ENCODE measurements at places on chromosomes 16 and 17. TPM values are rescaled to one million over a fixed set of nuclear protein-coding genes. Genes with fewer than 3 reads are reported as not detected.
A peak's percentile ranks its signal among the peaks of the same experiment; 100 is the strongest.

- H3K27me3 ChIP-seq = no peaks in the 10 kb centered on the region
- no peaks in the 10 kb centered on the region for H3K36me3 ChIP-seq
- no peak for DNase-seq
- H3K4me1 ChIP-seq = no peaks in the 10 kb centered on the region
These were observed 362.5 kb downstream of the SEC14L1 start for GRCh38 chr17:77503293-77503655.

GRCh38 chr16:56781528-56781961 lies 51.6 kb downstream of the NUP93 start:
- H3K36me3 ChIP-seq = no peaks in the 10 kb centered on the region
- no peak for DNase-seq
- no peaks in the 10 kb centered on the region for H3K27me3 ChIP-seq
- H3K4me1 ChIP-seq = no peaks in the 10 kb centered on the region

DNA sequence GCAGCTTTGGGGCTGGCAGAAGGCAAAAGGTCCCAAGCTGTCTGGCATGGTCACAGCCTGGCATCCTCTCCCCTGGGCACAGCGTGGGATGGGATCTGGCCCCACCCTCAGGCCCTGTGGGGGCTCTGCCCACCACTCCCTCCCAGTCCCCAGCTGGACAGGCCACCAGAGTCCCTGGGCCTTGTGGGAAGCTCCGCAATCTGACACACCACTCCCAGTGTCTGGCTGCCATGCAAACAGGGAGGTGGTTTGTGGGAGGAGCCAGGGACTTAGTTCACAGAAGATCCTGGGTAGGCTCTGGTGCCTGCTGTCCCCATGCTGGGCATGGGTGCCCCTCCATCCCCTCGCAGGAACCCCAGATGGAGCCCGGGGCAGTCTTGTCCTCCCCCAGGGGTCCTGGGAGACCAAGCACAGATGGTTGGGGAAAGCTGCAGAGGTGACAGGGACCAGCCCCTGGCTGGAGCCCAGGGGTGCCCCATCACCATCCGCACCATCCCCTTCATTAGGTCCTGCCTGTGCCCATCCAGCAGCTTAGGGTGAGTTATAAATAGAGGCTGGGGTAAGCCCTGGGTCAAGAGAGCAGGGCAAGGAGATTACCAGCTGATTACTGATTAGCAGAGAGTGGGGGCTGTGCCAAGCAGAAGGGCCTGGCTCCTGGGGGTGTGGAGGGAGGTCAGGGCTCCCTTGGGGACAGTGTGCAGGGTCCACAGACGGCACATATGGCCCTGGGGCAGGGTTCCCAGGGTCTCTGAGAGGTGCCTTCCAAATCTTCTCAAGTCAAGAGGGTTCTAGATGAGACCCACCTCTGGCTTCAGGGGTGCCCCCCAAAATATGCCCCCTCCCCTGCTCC lies 6.2 kb downstream of the FSCN2 start:
- no peaks in the 10 kb centered on the region for H3K27me3 ChIP-seq
- H3K27ac ChIP-seq = no peak overlapping the region
- peaks cover 17% of the 10 kb centered on the region for H3K36me3 ChIP-seq
- no peak for DNase-seq
- H3K4me3 ChIP-seq = no peak overlapping the region

GRCh38 chr17:38357486-38358123 lies 6.0 kb downstream of the SOCS7 start:
- no peaks in the 10 kb centered on the region for H3K36me3 ChIP-seq
- H3K27me3 ChIP-seq = no peaks in the 10 kb centered on the region
- peaks cover 10% of the 10 kb centered on the region for H3K4me1 ChIP-seq

GRCh38 chr16:75794426-75794825 lies 68.1 kb upstream of the CPHXL start:
- no peak overlapping the region for H3K27ac ChIP-seq
- H3K4me3 ChIP-seq = no peak overlapping the region
- no peaks in the 10 kb centered on the region for H3K4me1 ChIP-seq
- no peak for DNase-seq
- no peaks in the 10 kb centered on the region for H3K36me3 ChIP-seq

Gene ODAD4
- not detected for total RNA-seq

- no peaks in the 10 kb centered on the region for H3K27me3 ChIP-seq
- no peak for DNase-seq
- no peaks in the 10 kb centered on the region for H3K4me1 ChIP-seq
- H3K4me3 ChIP-seq = no peak overlapping the region
These were observed 37.7 kb downstream of the TNFRSF13B start for GRCh38 chr17:16934133-16934795.

Gene IGF2BP1
- total RNA-seq = not detected

Gene TMIGD1
- total RNA-seq = not detected

DNA sequence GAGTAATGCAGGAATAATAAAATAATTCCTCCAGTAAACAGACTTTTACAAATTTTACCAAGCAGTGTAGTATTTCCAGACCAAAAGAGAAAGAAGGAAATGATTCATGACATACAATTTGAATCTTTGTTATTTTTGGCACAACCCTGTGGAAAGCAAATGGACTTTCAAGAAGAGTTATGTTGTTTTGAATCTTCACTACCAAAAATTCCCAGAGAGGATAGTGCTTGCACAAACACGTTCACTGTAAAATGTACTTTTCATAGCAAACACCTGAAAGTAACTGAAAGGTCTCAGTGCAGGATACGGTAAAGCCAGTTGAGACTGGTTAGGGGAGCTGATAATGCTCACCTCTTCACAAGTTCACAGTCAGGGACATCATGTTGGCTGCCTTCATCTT lies 107.1 kb downstream of the USP22 start:
- no peaks in the 10 kb centered on the region for H3K36me3 ChIP-seq
- no peak for DNase-seq
- peak overlapping the region; percentile 16 for H3K4me3 ChIP-seq
- peaks cover 2% of the 10 kb centered on the region for H3K4me1 ChIP-seq
- H3K27me3 ChIP-seq = no peaks in the 10 kb centered on the region

GRCh38 chr16:68091380-68092261 lies 6.5 kb downstream of the NFATC3 start:
- no peak for DNase-seq
- no peak overlapping the region for H3K27ac ChIP-seq
- H3K36me3 ChIP-seq = no peaks in the 10 kb centered on the region
- H3K4me1 ChIP-seq = peaks cover 47% of the 10 kb centered on the region

All from ascending aorta (tissue), 2 donors.